ENCODE measurements at places on chromosomes 3 and 15. TPM values are rescaled to one million over a fixed set of nuclear protein-coding genes. Genes with fewer than 3 reads are reported as not detected.

DNA sequence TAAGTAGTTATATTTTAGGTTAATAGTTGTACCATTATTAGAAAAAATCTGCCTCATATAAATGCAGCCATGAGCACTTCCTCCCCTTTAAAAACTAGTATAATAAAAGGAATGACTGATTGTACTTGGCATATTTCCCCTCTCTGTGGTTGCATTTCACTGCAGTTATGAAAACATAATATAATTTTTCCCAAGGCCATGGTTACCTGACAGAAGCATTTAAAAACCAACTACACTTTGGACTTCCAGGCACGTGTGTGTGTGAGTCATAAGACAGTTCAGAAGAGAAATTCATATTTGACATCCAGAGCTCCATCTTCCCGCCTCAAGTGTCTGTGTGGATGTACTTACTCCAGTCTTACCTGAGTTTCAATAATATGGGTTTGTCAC lies 828.2 kb upstream of the CFAP20DC start:
- no peak overlapping the region for H3K4me3 ChIP-seq
- peak overlapping the region; percentile 22 for H3K27ac ChIP-seq
- no peak for DNase-seq
- H3K36me3 ChIP-seq, result no peaks in the 10 kb centered on the region

- peak overlapping the region; percentile 18 for H3K27ac ChIP-seq
- peaks cover 21% of the 10 kb centered on the region for H3K4me1 ChIP-seq
- peaks cover 5% of the 10 kb centered on the region for H3K27me3 ChIP-seq
- DNase-seq, result no peak
Measured at GRCh38 chr3:53628536-53629401, 134.4 kb downstream of the CACNA1D start.

GRCh38 chr3:158165730-158166129 lies 55.8 kb downstream of the RSRC1 start:
- peaks cover 22% of the 10 kb centered on the region for H3K4me1 ChIP-seq
- H3K27me3 ChIP-seq, result no peaks in the 10 kb centered on the region
- no peak for DNase-seq
- no peak overlapping the region for H3K27ac ChIP-seq
- no peak overlapping the region for H3K4me3 ChIP-seq

GRCh38 chr15:80580106-80580505 lies 115.0 kb upstream of the ABHD17C start:
- peak overlapping the region; percentile 39 for H3K27ac ChIP-seq
- peaks cover 6% of the 10 kb centered on the region for H3K36me3 ChIP-seq
- no peaks in the 10 kb centered on the region for H3K27me3 ChIP-seq
- no peak for DNase-seq

GRCh38 chr3:107268469-107268868 lies 108.8 kb upstream of the CCDC54 start:
- no peaks in the 10 kb centered on the region for H3K36me3 ChIP-seq
- no peak overlapping the region for H3K4me3 ChIP-seq
- H3K27me3 ChIP-seq, result peaks cover 4% of the 10 kb centered on the region
- peaks cover 10% of the 10 kb centered on the region for H3K4me1 ChIP-seq
- no peak for DNase-seq
- no peak overlapping the region for H3K27ac ChIP-seq

Gene FBXW12
- not detected for total RNA-seq

Gene TIMP4
- total RNA-seq, result 0.48 TPM

Gene THRB
- 27.3 TPM for total RNA-seq

Data from type B pancreatic cell (in vitro differentiated cells).